ENCODE measurements at places on chromosomes 1 and 21.

GRCh38 chr1:234503193-234504050 is 24.4 kb upstream of the TARBP1 start:
- no peak for DNase-seq

- no peak for DNase-seq
Observed at GRCh38 chr1:28258628-28259251, 578 bp upstream of the SESN2 start.

DNA sequence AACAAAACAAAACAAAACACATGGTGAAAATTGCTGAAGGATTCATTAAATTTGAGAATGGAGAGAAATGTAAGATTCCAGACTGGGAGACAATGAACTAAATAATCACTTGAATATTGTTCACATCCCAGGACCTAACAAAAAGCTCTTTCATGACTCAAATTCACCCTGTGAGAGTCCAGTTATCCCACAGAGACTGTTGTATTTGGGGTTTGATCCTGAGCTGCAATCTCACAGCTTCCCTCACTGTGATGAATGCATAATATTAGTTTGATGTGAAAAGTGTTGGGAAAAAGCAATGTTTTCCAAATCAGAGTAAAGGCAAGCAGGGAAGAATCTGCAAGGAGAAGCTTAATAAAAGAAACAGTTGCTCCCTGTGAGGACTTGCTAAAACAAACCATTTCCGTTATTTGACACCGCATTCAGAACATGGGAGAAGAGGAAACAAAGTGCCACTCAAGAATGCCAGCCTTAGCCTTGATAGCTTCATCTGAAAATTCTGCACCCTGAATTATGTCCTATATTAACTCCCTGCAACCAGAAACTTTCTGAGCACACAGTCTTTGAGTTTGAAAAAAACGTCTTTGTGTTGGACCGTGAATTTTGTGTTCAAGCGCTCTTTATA is 208.8 kb downstream of the DAB1 start:
- no peak for DNase-seq

DNA sequence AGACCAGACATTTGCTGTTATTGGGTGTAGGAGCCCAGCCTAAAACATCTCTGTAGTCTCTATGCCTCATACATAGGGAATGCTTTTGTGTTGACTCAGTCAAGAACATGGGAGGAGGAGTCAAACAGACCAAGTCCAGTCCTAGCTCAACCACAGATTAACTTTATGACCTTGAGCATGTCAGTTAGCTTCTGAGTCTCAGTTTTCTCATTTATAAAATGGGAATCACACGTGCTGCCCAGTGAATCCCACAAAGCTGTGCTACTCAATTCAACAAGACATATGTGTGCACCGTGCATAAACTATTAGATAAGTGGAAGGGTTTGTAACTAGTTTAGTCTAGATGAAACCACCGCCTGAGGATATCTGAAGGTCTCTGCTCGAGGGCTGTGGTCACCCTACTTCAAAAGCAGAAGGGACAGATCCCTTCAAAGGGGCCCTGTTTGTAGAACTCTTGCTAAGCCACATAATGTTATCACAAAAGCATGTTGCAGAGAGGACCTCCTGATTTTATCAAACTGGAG is 109.5 kb upstream of the NFIA start:
- no peak for DNase-seq

- no peak for DNase-seq
Observed at GRCh38 chr21:44695641-44696040, 1.3 kb upstream of the KRTAP10-12 start.

- no peak for DNase-seq
Observed at GRCh38 chr1:240878631-240879030, 266.7 kb upstream of the GREM2 start.

- no peak for DNase-seq
Observed at GRCh38 chr1:109757936-109758786, 5.6 kb downstream of the EPS8L3 start.

GRCh38 chr1:84712276-84712874 is 22.1 kb upstream of the SSX2IP start:
- no peak for DNase-seq

DNA sequence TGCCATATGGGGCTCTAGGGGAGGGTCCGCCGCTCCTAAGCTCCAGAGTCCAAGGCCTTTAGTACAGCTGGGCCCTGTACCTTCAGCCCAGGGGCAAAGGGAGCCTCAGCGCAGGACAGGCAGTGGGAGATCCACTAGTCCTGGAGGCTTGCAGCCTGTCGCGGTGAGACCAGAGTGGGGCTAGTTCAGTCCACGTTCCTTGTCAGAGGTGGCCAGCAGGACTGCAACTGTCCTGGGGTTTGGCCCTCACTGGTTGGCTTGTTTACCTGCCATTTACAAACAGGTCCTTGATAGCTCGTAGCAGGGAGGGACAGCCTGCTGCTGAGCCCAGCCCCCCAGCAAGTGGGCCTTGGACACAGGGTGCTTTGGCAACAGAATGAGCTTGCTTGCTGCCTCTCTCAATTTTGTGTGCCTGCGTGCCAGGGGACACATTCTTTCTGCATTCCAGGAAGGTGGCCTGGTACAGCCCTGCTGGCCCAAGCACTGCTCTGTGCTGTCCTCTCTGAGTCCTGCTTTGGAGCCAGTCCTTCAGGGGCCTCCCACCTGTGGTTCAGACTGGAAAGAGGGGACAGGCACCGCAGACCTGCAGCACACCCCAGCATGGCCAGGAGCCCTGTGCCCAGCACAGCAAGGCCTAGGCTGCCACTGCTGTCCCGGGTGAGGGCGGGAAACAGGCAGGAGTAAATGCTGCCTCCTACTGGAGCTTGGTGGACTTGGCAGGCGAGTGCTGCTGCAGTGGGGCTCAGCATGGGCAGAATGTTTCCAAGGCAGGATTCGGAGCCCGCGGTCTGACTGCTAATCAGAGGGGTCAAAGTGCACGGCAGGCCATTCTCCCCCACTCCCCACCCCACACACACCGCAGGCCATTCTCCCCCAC is 15.2 kb downstream of the H6PD start:
- no peak for DNase-seq

GRCh38 chr1:207033302-207033701 is 746 bp upstream of the C1orf116 start:
- no peak for DNase-seq

DNA sequence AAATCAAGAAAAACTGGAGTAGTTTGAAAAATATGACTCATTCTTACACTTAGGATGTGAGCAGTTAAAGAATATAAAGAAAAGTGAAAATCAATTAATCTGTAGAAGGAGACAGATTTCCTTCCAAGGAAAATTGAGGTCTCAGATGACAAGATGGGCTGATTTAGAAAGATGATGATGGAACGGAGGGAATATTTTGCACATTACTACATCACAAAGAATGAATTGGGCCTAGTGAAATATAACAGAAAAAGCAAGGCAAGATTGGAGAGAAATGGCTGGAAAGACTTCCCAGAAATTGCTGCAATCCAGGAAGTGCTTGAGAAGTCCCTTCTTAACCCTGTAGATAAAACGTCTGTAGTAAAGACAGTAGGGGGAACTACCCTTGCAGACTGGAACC is 169.1 kb upstream of the SYT6 start:
- no peak for DNase-seq

DNA sequence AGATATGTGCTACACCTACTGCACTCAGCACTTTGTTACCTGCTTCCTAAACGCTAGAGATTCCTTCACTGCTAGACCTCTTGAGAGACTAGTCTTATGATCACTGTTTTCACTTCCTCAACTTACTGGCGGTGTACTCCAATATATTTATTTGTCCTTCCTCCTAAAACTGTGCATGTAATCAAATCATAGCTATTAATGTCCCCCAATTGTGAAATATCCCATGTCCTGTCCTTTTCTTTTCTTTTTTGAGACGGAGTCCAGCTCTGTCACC is 3.4 kb downstream of the SOAT1 start:
- DNase-seq, result no peak

DNA sequence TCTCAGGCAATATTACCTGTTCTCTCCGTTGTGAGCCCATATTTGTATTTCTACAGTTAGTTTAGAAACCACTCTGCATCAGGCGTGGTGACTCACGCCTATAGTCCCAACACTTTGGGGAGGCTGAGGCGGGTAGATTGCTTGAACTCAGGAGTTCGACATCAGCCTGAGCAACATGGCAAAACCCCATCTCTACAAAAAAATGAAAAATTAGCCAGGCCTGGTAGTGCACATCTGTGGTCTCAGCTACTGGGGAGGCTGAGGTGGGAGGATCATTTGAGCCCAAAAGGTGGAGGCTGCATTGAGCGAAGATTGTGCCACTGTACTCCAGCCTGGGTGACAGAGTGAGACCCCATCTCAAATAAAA is 19.7 kb upstream of the ID3 start:
- no peak for DNase-seq

DNA sequence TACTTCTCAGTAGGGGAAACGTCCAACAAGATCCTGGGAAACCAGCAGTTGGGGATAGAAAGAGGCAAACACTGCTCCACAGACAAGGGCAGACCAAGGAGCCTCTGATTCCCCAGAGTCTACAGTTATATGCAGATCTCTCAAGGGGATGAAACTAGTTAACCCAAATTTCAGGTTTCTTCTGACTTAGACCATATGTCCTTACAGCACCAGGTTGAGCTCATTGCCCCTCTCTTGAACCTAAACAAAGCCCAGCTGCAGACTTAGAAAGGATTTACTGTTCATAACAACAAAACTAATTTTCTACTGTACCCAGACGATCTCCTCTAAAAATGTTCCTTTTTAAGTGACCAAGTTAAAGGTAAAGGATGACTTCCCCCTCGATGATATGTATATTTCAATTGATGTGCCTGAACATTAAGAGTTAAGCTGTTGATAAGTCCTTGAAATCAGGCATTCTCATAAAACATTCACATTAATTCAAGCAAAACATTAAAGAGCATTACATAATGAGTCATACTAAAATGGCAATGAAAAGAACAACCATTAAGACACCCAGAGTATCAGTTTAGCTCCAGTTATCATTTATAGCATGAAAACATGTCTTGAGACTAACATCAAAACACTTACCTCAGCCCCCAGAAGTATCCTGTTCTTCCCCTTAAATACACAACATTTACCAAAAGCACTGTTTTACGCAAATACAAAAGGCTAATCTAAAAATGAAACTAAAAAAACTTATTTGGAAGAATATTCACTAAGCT is 24.1 kb downstream of the SMYD3 start:
- no peak for DNase-seq

DNA sequence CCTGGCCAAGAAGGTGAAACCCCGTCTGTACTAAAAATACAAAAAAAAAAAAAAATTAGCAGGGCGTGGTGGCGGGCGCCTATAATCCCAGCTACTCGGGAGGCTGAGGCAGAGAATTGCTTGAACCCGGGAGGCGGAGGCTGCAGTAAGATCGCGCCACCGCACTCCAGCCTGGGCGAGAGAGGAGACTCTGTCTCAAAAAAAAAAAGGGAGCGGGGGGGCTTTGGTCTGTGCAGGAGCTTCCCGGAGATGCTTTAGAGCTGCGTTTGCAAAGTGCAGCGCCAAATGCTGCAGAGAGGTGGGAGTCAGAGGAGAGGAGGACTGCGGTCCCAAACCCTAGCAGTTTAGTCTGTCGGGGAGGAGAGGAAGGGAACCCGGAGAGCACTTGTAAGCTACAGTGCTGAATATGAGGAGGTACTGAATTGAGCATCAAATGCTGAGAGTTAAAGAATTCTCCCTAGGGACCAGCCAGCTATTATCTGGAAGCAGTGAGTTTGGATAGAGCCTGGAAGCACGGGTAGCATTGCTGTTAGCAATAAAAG is 569 bp downstream of the FALEC start:
- DNase-seq, result no peak
